ENCODE measurements at places on chromosomes 11 and 22. TPM values are rescaled to one million over a fixed set of nuclear protein-coding genes. Genes with fewer than 3 reads are reported as not detected.

- DNase-seq = no peak
Observed at GRCh38 chr11:36053862-36054261, 110.0 kb downstream of the LDLRAD3 start.

DNA sequence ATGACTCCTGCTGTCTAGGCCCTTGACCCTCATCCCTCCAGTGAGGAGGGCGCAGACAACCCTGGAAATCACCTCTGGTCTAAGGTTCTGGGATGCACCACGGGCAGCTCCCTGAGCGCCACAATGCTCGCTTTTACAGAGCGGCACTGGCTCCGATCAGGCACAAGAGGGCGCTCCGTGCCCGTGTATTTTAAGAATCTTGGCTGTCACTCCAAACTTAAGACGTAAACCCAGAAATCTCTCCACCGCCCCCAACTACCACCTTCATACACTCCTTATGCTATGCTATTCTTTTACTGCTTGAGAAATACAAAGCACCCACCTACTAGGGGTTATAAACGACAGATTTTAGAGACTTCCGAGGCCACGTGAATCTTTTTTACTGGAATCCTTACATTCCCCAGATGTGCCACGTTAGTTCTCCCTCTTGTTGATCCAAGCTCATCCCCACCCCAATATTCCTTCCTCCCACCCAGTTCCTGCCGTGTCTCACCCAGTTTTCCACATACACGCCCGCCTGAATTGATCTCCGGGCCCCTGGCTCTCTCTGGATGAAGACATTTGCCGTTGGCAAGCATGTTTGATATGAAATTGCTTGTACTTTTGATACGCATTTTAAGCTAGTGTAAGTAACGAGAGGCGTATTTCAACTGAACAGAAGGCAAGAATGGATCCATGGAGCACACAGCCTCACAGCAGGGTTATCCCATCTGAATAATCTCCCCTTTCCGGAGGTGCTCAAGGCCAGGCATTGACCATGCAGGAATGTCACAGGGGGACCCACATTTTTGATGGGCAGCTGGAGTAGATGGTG lies 453.5 kb downstream of the OPCML start:
- no peak for DNase-seq

DNA sequence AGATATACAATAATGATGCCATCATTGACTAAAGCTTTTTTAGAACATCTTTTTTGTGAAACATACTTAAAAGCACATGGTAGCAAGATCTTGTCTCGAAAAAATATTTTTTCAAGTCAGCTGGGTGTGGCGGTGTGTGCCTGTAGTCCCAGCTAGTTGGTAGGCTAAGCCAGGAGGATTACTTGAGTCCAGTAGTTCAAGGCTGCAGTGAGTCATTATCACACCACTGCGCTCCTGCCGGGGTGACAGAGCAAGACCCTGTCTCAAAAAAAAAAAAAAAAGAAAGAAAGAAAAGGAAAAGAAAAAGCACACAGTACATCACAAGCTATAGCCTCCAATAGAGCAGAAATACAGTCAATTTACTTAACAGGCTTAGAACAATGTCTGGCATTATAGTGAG lies 37.0 kb downstream of the ENTHD1 start:
- no peak for DNase-seq

DNA sequence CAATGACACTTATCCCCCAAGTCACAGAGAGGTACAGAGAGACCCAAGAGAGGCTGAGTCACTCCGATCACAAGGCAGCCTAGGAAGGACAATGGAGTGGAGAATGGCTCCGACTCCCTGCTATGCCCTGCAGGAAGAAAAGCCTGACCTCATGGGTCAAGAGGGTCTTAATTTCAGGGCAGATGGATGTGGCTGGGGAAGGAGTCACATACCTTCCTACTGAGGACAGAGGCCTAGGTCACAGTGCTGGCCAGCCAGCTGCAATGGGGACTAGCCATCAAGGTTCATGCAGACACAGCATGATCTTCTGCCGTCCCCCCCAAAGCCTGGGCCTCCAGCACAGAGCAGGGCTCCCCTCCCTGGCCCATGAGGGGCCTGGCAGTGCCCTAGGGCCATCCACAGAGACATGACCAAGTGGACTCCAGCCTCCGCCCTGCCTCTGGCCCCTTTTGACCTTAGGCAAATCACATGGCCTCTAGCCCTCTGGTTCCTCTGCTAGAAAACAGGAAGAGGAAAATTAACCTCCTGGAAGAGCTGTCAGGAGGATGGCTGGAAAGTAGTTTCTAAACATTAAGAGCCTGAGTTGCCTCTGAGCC lies 1.8 kb downstream of the ARRB1 start:
- no peak for DNase-seq

GRCh38 chr11:17531636-17532113 lies 12.5 kb downstream of the USH1C start:
- no peak for DNase-seq

- DNase-seq = no peak
Observed at GRCh38 chr11:64294774-64295173, 3.7 kb downstream of the KCNK4 start.

DNA sequence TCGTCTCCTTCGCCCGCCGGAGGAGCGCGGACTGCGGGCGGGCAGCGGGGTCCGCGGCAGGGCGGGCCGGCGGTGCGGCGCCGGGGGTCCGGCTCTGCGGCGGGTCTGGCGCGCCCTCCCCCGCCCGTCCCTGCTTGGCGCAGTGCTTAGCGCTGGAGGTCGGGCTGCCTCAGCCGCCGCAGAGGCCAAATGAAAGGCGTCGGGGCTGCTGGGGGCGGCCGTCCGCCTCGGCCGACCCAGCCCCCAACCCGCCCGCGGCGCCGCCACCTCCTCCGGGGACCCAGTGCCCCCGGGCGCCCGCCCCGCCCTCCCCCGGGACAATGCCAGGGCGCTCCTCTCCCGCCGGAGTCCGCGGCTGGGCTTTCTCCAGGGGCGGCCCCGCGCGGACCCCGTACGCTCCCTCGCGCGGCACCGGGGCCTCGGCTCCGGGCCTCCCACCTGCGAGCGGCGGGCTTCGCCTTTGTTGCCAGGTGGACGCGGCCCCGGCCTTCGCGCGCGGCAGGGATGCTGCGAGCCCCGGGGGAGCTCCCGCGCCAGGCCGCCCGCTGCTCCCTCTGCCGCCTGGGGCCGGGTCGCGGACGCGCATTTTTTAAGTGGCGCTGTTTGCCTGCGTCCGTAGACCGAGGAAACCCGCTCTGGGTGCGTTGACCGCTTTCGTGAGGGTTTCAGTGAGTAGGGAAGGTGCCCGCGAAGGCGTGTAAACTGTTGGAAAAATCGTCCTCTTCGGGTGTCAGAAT lies 583 bp downstream of the APLP2 start:
- DNase-seq = peak; percentile 47

- DNase-seq = no peak
Observed at GRCh38 chr11:1608363-1608762, at the start of gene KRTAP5-3. Gene KRTAP5-3, minus strand, starts transcription at chr11:1608463. Its CDS starts 78 bp downstream, at chr11:1608385.

GRCh38 chr11:112928136-112928535 lies 33.1 kb upstream of the NCAM1 start:
- DNase-seq = no peak

DNA sequence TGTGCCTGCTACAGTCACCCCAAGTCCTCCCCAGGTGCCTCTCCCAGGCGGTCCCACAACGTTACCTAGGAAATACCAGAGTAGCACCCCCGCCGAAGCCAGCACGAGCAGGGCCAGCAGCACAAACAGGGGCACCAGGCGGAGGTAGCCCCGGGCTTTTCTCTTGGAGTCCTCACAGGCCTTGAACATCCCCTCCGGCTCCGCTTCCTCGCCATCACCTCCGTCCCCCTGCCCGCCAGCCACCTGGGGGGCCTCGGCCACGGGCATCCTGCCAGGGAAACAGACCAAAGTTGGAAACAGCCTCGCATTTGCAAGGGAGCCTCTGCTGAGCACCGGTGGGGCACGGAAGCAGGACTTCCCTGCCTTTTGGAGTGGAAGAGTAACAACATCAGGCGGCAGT lies 6.4 kb downstream of the TMPRSS6 start:
- DNase-seq = no peak

DNA sequence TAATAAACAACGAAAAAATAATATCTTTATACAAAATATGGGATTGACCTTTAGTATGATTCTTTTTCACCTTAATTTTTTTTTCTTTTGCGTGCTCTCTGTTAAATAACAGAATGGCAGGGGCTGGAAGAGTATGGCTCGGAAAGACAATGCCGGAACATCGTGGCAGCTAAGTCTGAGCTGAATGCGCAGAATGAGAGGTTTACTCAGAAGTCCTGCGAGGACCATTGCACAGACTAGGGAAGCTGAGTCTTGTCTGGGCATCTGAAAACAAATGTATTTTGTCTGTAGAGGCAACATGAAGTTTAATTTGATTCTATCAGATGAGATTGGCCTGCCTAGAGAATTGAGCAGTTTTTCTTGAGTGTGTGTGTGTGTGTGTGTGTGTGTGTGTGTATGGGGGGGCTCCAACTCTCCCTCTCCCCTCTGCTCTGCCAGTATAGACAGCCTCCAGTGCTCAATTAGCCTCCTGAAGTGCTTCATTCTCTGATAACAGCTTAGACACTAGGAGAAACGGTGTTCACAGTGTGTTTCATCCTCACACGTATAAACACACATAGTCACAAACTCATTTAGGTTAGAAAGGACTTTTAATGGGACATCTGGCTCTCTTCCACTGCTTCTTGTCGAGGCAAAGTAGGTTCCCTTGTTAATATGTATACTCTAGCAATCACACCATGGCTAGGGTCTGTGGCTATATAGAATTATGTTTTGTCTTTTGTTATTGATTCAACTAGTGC lies 244.3 kb upstream of the SORL1-AS1 start:
- no peak for DNase-seq

DNA sequence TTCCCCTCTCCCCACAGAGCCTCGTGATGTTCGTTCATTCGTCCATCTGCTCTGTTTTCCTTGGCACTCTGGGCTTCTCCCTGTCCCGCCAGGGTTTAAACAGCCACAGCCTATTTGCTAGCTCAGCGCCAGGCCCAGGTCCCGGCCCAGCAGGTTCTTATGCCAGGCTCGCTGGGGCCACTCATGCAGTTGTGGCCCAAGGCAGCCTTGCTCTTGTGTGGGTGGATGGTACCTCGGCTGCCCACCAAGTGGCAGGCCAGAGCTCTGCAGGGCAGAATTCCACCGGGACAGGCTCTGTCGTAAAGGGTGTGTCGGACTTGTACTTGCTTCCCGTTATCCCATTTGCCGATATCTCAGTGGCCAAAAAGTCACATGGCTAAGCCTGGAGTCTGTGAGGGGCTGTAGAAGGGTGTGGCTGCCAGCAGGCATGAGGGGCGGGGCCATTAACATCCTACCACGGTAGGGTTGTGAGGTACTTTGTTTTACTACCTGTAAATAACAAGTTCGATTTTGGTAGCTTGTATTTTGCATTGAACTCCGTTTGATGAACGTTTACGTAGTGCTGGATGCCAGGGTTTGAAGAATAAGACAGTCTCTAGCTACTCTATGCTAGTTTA lies 7.9 kb downstream of the FAM118A start:
- DNase-seq = no peak

- DNase-seq = no peak
Observed at GRCh38 chr11:45141171-45141570, 5.3 kb upstream of the PRDM11 start.

DNA sequence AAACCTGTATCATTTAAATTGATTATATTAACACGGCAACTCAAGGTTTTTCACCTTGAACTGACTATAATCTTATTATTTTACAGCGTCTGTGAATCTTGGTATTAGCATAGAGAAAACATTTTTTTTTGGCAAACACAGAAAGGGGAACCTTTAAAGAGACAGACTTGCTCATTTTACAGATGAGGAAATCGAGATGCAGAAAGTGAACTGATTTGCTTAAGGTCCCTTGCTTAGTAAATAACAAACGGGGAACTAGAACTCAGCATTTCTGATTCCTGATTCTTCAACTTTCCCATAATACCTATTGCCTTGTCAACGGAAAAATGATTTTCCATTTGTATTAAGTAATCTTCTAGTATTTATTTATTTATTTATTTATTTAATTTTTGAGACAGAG lies 33.2 kb upstream of the CECR2 start:
- no peak for DNase-seq

DNA sequence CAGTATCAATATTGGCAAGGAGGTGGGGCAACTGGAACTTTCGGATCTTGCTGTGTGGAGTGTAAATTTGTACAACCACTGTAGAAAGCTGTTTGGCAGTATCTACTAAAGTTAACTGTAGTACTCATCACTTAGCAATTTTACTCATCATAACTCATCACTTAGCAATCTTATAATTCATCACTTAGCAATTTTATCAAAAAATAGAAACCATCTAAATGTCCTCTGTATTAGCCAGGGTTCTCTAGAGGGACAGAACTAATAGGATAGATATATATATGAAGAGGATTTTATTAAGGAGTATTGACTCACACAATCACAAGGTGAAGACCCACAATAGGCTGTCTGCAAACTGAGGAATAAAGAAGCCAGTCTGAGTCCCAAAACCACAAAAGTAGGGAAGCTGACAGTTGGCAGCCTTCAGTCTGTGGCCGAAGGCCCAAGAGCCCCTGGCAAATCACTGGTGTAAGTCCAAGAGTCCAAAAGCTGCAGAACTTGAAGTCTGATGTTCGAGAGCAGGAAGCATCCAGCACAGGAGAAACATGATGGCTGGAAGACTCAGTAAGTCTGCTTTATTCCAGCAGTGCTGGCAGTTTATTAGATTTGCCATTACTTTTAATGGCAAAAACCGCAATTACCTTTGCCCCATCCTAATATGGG lies 92.9 kb upstream of the USP47 start:
- DNase-seq = no peak

- no peak for DNase-seq
Observed at GRCh38 chr11:126421271-126421671, 65.8 kb downstream of the ST3GAL4 start.

DNA sequence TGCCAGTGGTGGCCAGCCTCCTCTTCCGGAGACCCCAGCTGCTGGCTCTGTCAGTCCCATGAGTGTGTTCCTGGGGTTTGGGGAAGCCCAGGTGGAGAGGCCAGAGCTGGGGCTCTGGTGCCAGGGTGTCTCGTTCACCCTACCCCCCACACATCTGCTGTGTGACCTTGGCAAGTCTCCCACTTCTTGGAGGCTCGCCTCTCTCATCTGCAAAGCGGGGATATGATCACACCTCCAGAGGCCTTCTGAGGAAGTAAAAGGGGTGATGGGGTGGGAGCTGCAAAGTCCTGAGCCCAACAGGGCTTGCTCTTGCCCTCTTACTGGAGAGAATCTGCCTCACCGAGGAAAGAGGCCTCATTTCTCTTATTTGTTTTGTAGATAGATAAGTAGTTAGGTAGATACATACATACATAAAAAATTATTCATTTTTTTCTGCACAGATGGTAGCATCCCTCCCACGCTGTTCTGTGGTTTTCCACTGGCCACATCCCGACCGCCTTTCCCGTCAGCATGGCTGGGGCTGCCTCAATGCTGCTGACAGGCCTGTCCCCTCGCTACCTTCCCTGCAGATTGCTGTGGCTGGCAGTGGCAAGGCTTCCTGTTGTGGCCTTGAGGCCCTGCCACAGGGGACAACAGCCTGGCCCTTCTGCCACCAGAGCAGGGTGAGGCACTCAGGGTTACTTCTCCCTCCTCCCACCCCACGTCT lies 23.9 kb downstream of the MYO7A start:
- DNase-seq = peak; percentile 21

- DNase-seq = no peak
Observed at GRCh38 chr11:122168218-122168617, 52.2 kb upstream of the BLID start.

GRCh38 chr22:40396882-40397281 lies 26.5 kb downstream of the SGSM3 start:
- no peak for DNase-seq

SPECC1L gene
- total RNA-seq = 28.6 TPM

TEX12 gene
- not detected for total RNA-seq

MICAL2 gene
- 15.8 TPM for total RNA-seq

MMP3 gene
- total RNA-seq = not detected

C11orf58 gene
- total RNA-seq = 148 TPM

CEP126 gene
- total RNA-seq = 0.87 TPM

ACR gene
- total RNA-seq = not detected

MS4A3 gene
- total RNA-seq = not detected

SLC15A3 gene
- total RNA-seq = 6.3 TPM

ALX4 gene
- not detected for total RNA-seq

MUC5B gene
- total RNA-seq = not detected
